Activated naive CD4-positive, alpha-beta T cell treated with Interleukin-2 at 50 U/mL for 16 hours (primary cell): ENCODE measurements at places on chromosomes 16 and 17.

DNA sequence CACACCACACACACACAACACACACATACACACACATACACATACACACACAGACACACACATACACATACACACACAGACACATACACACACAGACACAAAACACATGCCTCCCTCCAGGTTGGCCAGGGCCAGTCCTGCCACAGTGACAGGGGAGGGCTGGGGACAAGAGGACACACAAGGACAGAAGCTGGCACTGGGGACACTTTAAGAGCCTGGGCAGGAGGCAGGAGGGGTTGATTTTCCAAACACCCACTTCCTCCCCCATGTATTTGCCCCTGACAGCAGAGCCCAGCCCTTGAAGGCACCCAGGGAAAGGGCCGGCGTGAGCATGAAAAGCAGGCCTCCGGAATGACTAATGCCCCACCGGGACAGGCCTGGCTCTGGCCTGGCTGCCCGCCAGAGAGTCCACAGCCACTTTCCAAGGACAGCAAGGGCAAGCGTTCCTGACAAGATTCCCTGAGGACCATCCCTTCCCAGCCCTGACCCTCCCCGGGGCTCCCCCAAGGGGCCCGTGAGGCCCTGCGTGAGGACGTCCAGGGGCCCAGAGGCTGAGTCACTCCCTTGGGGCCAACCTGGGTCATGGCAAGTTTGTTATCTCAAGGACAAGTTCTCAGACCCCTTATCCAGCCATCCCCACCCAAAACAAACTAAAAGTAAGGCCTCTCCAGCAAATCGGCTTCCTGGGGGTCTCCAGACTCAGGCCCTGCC, 235.6 kb downstream of the ZNF423 start:
- no peak for DNase-seq

- no peak for DNase-seq
These were observed 14.7 kb downstream of the ABCA3 start for GRCh38 chr16:2325791-2326190.

DNA sequence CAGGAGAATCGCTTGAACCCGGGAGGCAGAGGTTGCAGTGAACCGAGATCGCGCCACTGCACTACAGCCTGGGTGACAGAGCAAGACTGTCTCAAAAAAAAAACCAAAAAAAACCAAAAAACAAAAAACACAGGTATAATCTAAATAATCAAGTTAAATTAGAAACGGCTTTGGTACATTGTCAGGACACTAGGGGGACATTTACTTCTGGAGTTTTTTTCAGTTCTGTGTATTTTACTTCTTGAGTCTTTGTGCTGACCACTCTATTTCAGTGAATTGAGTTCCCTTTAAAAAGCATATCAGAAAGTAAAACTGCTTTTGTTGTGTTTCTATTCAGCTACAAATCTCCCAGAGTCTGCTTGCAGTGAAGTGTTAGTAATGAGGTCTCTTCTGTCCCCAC, 36.3 kb downstream of the DHRS7B start:
- no peak for DNase-seq

DNA sequence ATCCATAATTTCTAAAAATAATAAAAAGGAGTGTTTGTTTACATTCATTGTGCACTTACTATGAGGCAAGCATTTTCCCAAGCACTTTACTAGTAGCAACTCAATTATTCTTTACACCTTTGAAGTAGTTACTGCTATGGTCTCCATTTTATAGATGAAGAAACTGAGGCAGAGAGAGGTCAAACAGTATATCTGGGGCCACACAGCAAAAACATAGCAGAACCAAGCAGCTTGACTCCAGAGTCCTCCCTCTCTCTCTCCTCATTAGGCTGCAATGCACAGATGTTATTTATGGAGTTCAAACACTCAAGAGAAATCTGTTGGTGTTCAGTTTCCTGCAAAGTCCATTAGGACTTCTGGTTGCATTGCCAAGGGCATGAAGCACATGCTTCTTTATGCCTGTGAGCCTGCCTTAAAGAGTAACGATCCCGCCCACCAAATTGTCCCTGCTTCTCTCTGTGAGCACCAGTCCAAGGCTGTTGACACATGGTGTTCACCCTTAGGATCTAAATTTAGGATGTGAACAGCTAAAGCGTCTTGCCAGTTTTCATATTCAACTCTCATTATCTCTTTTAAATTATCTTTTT, 44.0 kb downstream of the GPRC5B start:
- DNase-seq, result no peak

DNA sequence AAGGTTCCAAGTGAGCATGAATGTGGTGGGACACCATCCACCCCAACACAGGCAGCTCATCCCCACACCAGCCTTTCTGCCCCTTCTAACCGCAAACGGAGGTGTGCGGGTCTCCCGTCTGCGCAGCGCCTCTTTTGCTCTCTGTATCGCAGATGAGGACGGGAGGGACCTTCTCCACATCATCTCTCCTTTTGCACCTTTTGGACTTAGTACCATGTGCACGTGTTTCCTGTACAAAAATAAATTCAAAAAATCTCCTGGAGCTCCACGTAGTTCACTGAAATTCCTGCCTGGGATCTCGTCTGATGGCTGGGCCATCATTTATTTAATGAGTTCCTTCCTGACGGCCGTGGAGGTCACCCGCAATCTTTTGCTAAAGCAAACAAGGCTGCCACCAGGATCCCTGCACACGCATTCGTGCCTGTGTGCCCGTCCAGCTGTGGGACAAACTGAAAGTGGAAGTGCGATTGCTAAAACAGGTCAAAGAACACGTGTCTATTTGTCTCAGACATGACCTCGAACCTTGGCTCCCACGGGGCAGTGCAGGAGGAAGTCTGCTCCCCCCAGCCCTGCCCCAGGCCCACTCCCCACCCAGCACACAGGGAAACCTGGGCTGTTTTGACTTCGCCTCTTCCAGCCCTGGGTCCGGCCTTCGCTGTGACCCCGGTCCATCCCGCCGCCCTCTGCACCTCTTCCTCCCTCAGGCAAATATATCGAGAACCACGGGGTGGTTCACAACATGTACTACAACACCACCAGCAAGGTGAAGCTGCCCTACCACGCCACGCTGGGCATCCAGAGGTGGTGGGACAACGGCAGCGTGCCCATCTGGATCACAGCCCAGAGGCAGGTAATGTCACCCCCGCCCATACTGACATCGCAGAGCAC, 2.3 kb downstream of the ENPP7 start:
- no peak for DNase-seq

GRCh38 chr17:64599187-64599676, 62.9 kb downstream of the SMURF2 start:
- DNase-seq, result peak; percentile 47

- DNase-seq, result no peak
These were observed 408.6 kb downstream of the MAF start for GRCh38 chr16:79191933-79192332.

DNA sequence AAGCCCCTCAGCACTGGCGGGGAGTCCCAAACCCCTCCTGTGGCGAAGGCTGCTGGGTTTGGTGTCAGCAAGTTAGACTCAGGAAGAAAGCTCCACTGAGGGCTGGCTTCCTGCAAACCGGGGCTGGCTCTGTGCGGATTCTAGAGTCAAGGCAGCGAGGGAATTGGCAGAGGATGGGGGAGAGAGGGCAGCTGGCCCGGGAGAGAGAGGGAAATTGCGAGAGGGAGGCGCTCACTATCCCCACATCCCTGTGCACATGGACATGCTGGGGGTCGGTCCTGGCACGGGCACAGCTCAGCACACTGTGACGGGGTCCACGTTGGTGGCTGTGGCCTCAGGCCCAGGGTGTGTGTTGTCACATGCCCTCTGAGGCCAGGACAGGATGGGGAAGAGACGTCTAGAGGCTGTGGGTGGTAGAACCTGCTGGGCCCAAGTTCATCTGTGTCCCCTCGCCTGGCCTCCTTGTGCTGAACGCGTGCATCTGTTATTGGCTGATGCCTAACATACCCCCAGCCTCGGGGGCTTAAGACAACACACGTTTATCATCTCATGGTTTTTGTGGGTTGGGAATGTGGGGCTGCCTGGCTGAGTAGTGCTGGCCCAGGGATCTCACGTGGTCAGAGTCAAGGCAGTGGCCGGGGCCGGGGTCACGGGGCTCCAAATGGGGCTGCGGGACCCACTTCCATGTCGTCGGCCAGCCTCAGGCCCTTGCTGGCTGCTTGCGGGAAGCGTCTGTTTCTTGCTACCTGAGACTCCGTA, 16.7 kb upstream of the JPH3 start:
- no peak for DNase-seq

GRCh38 chr17:82487910-82488309, 29.4 kb downstream of the NARF start:
- DNase-seq, result no peak

DNA sequence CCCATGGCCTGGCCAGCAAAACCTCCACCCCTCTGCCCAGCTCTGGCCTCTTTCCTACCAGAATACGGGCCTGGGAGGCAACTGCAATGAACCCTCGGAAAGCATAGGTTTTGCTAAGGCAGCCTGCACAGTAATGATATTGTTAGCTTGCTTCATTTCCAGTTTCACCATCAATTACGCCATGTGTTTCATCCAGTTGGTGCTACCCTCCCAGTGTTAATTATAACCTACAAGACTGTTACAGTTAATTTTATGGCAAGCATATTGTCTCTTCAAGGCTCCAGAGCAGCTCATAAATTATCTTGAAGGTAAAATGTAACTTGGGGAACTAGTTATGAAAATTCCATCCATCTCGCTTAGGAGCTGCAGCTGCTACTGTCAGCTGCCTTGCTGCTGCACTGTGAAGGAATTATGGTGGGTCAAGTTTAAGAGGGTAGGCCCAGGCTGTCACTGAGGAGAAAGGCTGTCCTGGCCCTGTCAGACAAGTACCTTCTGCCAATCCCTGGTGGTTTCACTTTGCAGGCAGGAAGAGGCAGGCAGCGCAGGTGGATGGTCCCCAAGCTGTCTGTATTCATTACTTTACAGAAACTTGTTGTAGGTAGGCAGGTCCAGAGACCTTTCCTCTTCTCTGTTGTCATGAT, 242.9 kb downstream of the FTO start:
- DNase-seq, result no peak

DNA sequence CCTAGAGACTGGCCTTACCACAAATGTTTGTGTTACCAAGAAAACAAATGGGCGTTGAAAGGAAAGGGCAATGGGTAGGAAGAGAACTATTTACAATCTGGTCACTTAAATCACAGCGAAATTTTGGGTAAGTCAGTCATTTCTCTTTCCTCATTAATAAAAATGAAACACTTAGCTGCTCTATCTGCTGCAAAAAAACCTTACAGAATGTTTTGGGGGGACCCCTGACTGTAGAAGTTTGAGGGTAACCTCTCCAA, 742 bp upstream of the NUTF2 start:
- no peak for DNase-seq

GRCh38 chr16:85090873-85091521, 21.3 kb downstream of the CIBAR2 start:
- DNase-seq, result no peak

- DNase-seq, result no peak
These were observed 49.4 kb downstream of the VAC14 start for GRCh38 chr16:70751593-70751992.

DNA sequence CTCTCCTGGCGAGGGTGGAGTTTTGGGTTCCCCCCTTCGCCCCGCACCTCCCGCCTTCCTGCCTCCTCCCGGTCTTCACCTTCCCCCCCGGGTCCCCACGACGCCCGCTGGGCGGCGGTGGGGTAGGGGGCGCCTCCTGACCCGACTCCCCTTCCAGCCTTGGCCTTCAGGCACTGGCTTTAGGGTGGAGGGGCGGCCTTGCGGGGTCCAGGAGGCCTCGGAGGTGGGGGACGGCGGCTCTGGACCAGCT, 2.4 kb downstream of the SLC16A3 start:
- no peak for DNase-seq

DNA sequence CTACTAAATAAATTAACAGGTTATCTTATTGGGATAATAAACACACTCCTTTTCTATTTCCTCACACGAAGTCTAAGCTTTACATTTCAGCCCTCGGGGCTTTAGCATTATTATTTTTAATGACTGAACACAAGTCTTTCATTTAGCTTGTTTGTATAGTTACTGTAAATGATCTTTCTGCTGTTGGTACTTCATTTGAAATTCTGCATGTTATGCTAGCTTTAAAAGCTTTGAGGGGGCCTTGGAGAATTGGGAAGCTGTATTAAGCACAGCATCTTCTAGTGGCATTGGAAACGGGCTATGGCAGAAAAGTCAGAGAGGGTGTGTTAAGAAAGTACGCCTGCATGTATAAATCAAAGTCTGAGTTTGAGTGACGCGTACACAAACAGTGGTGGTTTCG, 243.7 kb downstream of the FTO start:
- no peak for DNase-seq

DNA sequence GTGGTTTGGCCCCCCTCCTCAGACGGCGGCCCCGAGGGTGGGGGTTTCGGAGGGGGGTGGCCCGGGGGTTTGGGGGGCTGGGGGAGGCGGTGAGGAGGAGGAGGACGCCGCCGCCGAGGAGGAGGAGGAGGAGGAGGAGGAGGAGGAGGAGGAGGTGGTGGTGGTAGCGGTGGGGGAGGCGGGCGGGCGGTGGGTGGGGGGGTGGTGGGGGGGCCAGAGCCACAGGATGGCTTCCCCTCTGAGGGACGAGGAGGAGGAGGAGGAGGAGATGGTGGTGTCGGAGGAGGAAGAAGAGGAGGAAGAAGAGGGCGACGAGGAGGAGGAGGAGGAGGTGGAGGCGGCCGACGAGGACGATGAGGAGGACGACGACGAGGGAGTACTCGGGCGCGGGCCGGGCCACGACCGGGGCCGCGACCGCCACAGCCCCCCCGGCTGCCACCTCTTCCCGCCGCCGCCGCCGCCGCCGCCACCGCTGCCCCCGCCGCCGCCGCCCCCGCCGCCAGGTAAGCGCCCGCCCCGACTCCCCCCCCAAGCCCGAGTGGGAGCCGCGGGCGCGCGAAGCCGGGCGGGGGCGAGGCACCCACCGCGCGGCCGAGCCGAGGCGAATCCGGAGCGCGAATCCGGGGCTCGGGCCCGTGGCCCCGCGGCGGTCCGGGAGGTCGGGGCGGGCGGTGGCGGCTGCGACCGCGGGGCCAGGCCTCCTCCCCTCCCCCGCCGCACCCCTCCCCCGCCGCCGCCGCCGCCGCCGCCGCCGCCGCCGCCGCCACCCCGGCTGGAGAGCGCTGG, 3.8 kb upstream of the CHD3 start:
- DNase-seq, result peak; percentile 42

- DNase-seq, result peak; percentile 51
These were observed 13.5 kb upstream of the DHRS13 start for GRCh38 chr17:28916302-28916934.

DNA sequence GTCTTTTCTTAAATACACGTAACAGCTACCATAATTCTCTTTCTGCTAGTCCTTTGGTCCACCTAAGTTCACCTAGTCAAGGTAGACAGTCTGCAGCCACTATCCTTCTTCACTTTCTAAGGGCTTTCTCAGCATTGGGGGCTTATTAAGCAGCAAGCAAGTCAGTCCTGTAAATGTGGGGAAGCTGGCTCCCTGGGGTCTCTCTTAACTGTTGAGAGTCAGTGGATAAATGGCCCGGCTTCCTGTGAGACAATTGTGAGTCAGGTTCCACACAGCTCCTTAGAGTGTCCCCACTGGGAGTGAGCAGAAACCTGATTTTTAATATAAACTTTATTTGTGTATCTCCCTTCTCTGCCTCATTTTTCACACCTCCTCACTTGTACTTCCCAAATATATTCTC, 132.1 kb downstream of the CDH13 start:
- DNase-seq, result no peak

- no peak for DNase-seq
These were observed 3.8 kb downstream of the G6PC3 start for GRCh38 chr17:44074231-44074910.
